ENCODE measurements at places on chromosomes 4 and X.

GRCh38 chr4:77773101-77773500, 46.1 kb downstream of the CNOT6L start:
- no peak for DNase-seq

DNA sequence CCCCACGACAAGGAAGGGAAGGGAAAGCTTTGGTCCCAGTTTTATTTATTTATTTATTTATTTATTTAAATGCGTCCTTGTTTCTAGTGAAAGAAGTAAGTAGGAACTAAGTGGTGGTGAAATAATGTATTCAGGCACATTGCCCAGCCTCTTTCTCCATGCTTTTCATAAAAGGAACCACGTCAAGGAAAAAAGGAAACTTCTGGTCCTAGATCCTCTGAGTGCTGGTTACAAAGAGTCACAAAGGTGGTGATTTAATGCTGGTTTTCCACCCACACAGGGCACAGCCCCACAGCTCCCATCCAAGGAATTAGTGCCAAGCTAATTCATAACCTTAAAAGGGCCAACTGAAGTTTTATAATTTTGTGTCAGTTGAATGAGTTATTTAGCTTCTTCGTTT, 206.6 kb upstream of the GYPA start:
- DNase-seq = no peak

GRCh38 chrX:12497832-12498591, 293.2 kb upstream of the PRPS2 start:
- no peak for DNase-seq

GRCh38 chr4:184404047-184404446, 70.3 kb downstream of the IRF2 start:
- DNase-seq = no peak

DNA sequence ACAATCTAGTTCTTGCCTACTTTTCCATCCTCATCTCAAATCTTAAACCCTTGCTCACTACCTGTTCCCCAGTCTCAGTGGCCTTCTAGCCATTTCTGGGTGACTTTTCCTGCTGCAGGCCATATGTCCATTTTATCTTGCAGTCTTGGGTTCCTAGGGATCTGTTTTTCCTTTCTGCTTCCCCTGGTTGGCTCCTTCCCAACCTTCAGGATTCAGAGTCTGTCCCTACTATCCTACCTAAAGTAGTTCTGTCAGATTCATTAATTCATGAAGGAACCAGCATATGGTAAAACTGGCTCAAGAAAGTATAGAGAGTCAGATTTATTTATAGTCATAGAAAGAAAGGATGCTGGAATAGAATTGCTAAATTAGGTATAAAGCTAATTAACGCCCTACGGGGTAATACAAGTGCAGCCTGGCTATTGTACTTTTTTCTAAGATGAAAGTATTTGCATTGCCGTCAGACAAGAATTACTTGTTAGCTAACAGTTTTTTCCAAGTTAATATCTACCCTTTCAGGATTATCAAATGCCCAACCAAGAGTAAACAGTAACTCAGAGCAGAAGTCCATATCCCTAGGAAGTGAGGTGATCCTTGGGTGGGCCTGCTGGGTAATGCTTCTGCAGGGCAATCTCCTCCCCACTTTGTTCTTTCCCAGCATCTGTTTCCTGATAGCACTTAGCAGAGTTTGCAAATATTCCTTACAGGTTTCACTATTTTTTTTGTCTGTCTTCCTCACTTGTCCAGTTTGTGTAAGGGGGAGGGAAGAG, 63.6 kb downstream of the REPS2 start:
- DNase-seq = no peak

- no peak for DNase-seq
These were observed 33.9 kb downstream of the USP46 start for GRCh38 chr4:52625216-52625615.

DNA sequence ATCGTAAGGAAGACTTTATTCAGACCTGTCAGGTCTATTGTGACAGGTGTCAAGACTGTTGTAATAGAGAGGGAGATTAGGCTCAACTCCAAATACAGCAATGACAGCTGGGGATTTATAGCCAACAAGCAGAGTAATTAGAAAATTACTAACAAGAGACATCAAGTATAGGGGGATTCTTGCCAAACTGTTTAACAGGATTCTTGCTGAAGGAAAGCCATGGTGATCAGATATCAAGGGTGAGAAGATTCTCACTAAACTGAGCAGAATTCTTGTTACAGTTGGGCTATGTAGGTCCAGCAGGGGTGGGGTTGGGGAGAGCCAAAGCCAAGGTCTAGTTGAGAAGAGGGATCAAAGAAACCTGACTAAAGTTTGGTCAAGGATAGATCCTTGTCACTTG, 461.0 kb upstream of the GALNT7 start:
- no peak for DNase-seq

DNA sequence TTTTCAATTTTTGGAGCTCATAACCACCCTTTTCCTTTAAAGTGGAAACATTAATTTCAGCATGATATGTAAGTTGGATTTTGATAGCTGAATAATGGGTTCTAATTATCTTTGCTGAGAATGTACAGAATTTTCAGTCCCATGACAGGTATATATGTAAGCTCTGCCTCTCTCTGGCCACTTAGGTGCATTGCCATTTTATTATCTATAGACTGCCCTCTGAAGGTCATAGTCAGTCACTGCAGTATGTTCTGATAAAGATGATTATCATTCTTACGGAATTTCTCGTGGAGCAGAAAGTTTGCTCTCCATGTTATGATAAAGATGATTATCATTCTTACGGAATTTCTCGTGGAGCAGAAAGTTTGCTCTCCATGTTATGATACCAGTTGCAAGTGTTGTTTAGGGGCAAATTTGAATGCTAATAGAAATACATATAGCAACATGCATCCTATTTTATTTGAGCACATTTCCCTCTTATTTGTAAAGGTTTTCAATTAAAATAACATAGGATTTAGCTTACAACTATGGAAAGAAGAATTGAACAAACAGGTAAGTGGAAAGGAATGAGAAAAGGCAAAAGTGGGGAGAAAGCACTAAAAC, 10.4 kb downstream of the AFP start:
- DNase-seq = peak; percentile 53

DNA sequence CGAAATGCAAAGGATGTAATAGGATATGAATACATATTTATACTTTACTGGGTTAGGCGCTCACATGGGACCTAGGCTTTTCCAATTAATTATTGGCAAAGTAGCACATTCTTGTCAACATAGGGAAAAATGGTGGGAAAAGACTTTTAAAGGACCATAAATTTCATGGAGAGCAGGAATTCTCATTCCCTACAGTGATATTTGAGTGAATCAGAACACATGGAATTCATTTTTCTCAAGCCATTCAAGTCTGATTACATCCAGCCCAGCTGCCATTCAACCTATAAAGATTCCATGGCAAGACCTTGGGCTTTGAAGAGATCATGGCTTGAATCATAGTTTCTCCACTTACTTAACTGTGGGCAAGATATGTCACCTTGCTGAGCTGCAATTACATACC, 150.4 kb downstream of the SOWAHB start:
- no peak for DNase-seq

- DNase-seq = no peak
These were observed 28.0 kb upstream of the AFAP1 start for GRCh38 chr4:7967501-7968261.

DNA sequence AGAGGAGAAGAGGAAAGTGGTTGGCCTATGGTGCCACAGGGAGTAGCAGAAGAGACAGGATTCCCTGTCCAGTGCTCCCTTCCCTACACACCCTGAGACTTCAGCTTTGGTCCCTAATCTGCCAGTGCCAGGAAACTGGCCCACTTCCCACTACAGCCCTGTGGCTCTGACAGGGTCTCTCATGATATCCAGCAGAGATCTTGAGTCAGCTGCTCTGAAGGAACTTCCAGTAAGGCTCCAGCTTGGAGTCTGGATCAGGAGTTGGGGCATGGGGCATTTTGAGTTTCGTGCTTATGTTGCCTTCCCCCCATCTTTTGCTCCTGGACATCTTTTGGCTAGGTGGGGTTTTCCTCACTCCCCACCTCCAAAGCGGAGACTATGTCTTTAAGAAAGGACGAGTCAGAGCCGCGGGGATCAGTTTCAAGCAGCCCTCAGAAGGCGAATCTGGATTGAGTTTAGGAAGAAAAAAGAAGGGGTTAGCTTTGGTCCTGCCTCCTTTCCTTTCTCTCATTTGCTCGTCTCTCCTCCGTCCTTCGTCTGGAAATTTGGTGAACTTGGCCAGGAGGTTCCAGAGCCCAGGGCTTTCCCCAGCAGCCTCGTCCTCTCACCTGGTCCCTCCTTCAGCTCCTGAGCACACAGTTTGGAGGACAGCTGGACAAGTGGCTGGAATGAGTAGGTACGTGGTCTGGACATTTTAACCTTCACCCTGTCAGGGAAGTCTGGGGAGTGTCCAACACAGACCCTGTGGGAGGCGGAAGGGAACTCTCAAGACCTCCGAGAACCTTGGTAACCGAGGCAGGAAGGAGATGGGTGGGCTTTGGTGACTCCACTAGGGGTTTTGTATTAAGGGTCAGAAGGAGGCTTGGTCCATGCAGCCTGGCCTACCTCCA, 104.4 kb downstream of the RTL5 start:
- no peak for DNase-seq

DNA sequence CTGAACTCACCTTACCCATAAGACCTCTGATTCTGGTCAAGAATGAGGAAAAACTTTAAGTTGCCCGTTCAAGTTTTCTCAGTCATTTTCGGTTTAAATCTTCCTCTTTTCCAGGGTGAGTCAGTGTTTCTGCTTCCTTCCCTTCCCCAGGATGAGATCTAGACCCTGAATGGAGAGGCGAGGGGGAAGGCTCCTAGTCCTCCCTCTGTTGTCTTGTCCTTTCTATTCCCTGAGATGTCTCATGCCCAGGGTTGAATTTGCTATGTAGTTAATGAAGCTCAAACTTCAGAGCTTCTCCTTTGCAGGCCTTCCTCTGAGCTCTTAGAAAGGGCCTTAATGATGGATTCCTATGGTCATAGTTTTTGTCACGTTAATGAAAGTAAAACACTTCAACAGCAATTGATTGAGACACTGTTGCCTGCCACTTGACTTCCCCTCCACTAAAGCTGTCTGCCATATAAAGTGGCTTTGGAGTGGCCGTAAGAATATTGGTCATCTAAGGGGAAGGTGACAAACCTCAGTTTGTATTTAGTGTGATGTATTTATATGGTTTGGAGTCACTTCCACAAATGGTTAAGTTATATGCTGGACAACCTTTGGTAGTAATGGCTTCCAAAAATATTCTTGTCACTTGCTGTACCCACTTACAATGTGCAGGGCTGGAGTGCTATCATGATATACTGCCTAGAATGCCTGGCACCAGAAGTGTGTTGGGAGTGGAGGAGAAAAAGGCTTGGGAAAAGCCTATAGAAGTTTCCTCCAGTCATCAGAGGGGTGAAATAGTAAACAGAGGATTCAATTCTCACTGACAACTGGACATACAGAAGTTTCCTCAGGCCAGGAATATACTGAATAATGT, 24.3 kb upstream of the GPRIN3 start:
- no peak for DNase-seq

GRCh38 chrX:52031371-52031770, 37.6 kb downstream of the MAGED4B start:
- DNase-seq = no peak
